ENCODE measurements at places on chromosomes 1 and 21. TPM values are rescaled to one million over a fixed set of nuclear protein-coding genes. Genes with fewer than 3 reads are reported as not detected.

The CD1B gene
- not detected for total RNA-seq

The MFAP2 gene
- 52.1 TPM for total RNA-seq

The FNDC5 gene
- total RNA-seq = 5.0 TPM

The ANKRD35 gene
- 5.0 TPM for total RNA-seq

Data from posterior vena cava (tissue), 2 donors.